Activated CD4-positive, alpha-beta T cell treated with anti-CD3 and anti-CD28 coated beads, Interleukin-2, Interleukin-6, amounts not matched to agents 100 ng/mL and 50 ng/mL, durations not matched to agents 16 hours and 8 hours (primary cell): ENCODE measurements at places on chromosomes 11 and 22.

DNA sequence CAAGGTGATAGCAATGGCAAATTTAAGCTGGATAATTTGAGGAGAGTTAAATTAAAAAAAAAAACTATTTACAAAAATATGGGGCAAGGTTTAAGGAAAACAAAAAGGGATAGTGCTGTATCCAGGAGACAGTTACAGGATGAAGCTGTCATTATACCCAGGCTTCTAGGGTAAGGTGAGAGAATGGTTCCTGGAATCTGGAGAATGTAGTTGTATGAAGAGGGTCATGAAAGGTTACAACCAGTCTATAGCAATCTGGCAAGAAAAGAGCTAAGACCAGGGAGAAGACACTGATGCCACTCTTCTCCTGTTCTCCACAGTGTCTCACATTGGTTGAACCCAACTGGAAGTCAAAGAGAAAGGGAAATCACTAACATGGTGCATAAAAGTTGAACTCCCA lies 144.9 kb downstream of the SOX6 start:
- DNase-seq, result no peak

GRCh38 chr11:66894141-66894540 lies 37.3 kb downstream of the LRFN4 start:
- no peak for DNase-seq

DNA sequence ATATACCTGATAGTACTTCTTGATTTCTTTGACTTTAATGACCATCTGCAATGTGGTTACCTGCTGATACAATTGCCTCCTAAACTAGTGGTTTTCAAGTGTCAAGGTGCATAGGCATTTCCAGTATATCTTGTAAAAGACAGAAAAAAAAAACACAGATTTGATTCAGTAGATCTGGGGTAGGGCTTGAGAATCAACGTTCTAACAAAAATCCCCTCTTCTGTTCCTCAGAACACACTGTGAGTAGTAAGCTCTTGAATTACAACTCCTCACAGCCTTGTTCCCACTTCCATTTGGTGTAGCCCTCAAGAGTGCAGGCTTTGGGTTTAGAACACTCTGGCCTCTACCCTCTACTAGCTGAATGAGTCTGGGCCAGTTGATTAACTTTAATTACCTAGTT lies 78.0 kb upstream of the CTSC start:
- peak; percentile 13 for DNase-seq

- DNase-seq, result no peak
These were observed 11.7 kb upstream of the C1QTNF6 start for GRCh38 chr22:37199760-37200108.

GRCh38 chr11:65454696-65455456 lies 32.3 kb downstream of the NEAT1 start:
- DNase-seq, result peak; percentile 92

GRCh38 chr11:78290293-78291176 lies 101.8 kb downstream of the USP35 start:
- DNase-seq, result peak; percentile 78

DNA sequence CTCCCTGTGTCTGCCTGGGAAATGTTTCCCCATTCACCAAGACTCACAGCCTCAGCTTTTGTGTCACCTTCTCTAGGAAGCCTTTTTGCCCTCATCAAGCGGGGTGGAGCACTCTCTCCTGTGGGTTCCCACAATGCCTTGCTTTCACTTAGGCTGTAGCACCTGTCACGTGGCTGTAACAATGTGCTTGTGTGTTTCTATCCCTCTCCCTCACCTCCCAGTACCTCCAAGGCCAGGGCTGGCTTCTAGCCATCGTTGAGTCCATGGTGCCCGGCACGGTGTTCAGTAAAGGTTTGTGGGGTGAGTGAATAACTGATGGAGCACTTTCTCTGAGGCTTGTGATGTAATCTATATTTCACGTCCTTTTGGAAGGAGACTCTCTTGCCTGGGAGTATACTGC lies 153.2 kb downstream of the TTC17 start:
- DNase-seq, result no peak

- no peak for DNase-seq
These were observed 20.3 kb downstream of the MICALL1 start for GRCh38 chr22:37926358-37926757.

- no peak for DNase-seq
These were observed 10.6 kb downstream of the SPTBN2 start for GRCh38 chr11:66718320-66718971.

- no peak for DNase-seq
These were observed 23.6 kb downstream of the SLC35F2 start for GRCh38 chr11:107834995-107835394.

- DNase-seq, result no peak
These were observed 21.6 kb downstream of the ZFTA start for GRCh38 chr11:63747011-63747410.

DNA sequence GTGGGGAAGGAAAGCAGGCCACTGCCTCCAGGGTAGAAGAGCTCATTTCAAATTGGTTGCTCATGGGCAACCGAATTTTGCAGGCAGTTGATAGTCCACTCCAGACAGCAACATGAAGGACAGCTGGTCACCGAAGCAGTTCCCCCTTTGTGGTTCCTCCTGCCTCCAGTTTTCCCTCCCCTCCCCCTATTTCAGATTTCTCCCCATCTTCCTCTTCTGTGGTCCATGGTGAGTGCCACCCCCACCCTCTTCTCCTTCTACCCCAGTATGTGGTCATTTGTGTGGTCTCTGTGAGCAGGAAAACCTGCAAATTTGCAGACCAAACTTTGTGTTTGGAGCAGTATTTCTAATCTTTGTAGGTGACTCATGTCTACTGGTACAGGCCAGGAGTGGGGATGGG lies 38.2 kb upstream of the PAK1 start:
- DNase-seq, result no peak

DNA sequence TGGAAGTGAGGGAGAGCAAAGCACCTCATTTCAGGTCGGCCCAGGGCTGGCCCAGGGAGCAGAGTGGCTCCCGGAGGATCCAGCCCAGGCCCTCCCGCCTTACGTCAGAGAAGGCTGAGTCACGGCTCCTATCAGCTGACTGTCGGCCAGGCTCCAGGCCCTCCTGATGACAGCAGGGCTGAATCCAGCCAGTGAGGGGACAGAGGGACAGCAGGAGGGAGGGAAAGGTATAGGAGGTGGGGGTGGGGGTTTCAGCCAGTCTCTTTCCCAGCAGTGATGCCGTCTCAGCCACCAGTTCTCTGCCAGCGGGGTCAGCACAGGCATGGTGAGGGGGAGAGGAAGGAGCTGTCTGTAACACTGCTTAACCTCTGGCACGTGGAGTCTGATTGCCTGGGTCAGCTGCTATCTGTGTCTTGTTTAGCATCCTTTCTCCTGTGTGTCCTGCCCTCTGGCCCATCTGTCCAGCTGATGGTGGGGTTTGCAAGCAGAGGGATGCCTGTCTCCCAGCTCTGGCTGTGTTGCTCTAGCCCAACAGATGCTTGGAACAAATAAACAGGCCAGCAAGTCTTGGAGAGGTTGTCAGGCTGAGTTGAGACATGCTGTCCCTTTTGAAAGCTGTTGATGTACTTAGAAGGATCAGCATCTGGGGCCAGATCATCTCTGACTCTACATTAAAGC lies 74.0 kb downstream of the ADAMTS15 start:
- DNase-seq, result no peak

DNA sequence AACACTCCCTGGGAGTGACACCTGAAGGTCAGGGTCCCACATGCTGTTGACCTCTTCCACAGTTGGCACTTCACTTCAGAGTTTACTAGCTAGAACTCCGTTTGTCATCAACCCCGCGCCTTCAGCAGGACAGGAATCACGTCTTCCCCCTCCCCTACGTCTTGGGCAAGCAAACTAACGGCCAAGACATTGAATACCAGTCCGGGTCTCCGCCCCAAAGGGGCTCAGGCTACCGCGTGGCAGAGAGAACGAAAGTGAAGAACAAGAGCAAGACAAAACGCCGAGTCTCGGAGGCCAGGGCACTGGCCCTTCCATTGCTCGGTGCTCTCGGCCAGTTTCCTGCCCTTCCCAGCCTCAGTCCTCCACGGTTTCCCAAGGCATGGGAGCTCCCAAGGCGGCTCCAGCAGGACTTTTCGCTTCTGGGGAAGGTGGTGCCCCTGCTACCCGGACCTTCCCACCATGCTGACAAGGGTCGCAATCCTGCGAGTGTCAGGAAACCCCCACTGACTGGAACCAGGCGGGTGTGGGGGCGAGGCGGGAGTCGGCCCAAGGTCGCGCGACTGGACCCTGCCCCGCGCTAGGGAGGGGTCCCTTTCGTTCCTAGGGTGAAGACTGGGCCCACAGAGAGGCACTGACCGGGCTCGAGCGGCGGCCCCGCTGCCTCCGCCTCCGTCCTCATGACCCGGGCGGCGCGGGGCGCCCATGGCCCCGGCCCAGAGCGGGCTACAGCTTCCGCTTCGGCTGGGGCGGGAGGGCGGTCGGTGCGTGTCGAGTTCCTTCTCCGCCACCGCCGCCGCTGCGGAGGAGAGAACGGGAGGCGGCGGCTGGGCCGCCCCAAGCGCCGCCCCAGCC lies at the start of gene GUCD1:
TSS of gene GUCD1 (minus strand) at position 826 of the 852 bp plus-strand sequence. CDS start at position 679, 147 bp downstream.
- peak; percentile 45 for DNase-seq

DNA sequence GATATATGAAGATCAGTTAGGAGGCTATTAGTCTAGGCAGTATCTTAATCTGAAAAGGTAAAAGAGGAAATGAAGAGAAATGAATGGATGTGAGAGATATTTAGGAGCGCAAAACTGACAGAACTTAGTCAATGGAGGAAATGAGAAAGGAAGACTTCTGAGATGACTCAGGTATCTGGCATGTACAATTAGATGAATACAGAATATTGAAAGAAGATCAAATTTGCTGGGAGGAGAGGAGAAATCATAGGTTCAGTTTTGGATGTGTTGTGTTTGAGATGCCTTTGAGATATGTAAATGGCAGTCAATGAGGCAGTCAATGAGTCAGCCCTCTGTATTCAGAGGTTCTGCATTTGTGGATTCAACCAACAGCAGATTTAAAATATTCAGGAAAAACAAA lies 42.9 kb upstream of the GAB2 start:
- DNase-seq, result peak; percentile 49

DNA sequence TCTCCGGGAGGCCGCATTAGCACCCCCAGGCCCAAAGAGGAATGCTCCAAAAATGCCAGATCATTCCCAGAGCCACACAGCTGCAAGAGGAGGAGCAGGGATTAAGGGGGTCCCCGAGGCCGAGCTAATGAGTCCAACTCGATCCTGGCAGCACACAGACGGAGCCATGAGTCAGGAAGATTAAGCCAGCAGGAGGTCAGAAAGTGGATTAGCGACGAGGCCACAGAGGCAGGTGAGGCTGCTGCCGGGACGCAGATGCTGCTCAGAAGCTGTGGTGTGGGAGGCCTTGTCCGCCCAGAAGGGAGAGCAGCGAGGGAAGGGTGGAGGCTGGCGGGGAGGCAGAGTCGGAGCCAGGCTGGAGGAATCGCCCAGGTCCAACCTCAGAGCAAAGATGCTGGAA lies 120.5 kb downstream of the SHANK2 start:
- no peak for DNase-seq

DNA sequence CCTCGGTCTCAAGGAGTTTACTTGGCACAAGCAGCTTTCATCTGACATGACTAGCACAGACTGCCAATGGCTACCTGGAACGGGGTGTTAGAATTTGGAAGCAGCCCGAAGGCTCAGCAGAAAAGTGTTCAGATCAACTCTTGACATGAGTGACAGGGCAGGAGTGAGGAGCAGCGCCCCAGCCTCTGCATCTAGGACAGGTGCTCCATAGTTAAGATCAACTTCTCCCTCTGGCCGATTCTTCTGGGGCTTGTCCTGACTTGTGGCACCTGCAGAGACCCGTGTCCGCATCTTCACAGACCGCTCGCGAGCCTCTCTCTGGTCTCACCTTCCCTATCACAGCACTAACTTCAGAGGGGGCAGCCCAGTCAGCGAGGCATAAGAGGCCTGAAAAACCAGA lies 42.5 kb upstream of the CHKA start:
- no peak for DNase-seq

GRCh38 chr22:20146777-20147176 lies 4.1 kb downstream of the CCDC188 start:
- DNase-seq, result no peak

DNA sequence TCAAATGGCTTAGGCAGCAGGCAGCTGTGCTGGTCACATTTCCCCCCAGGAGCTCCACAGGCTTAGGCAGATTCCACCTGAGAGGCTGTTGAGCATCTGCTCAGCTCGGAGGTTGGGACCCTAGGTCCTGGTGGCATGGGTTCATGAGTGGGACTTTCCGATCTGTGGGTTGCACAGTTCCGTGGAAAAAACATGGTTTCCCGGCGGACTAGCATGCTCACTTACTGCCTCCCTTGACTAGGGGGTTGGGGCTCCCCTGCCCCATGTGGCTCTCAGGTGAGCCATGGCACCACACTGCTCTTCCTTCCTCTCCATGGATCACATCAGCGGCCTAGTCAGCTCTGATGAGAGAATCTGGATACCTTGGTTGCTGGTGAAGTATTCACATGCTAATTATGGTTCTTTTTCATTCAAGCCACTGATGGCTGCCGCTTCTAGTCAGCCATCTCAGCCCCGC lies 685.1 kb downstream of the METTL15 start:
- no peak for DNase-seq

DNA sequence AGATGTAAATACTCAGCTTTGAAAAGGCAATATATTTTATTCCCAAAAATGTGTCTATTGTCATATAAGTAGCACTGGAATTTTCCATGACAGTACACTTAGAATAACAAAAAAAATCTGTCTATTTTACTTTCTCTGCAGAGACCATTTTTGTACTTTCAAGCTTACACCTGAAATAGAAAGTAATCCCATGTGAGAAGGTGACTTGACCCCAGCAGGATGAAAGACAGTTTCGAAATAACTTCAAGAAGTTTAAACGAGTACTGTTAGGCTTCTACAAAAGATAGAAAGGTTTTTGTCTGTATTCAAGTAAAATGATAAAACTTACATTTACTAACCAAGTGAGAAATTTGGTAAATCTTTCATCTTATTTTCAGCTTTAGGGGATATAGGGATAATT lies 259.9 kb upstream of the CTSC start:
- DNase-seq, result no peak

DNA sequence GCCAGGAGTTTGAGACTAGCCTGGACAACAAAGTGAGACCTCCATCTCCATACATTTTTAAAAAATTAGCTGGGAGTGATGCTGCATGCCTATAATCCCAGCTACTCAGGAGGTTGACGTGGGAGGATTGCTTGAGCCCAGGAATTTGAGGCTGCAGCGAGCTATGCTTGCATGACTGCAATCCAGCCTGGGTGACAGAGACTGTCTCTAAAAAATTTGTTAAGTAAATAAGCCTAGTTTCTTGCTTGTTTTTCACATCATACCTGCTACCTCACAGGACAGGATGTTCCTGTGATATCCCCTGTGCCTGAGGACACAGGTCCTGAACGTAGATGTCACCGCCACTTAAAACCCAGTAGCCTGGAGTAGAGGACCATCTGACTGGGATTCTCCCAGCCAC lies 348.6 kb downstream of the MN1 start:
- no peak for DNase-seq

DNA sequence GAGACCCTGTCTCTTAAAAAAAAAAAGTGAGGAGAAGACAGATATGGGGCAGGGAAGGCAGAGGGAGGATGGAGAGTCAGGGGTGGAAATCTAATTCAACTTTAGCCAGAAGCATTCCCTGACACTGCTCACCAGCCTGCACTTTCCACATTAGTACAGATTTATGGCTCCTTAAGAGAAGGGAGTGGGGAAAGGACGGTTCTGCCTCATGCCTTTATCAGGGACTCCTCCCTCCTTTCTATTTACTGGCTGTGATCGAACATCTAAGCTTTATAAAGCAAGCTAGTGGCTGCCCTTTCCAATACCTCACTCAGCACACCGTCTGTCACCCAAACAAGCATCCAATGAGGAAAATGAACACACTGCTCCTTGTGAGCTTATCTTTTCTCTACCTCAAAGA lies at the start of gene PATE4:
TSS of gene PATE4 (plus strand) at position 301 of the 400 bp plus-strand sequence. CDS start at position 345, 44 bp downstream.
- DNase-seq, result no peak
